GM12878 (cell line): ENCODE measurements at places on chromosomes 3 and 15. TPM values are rescaled to one million over a fixed set of nuclear protein-coding genes. Genes with fewer than 3 reads are reported as not detected.

Gene ACAA1
- polyA plus RNA-seq, result 58.8 and 75.1 TPM in 2 replicates

Gene RAD51
- 53.9 and 55.6 TPM in 2 replicates for polyA plus RNA-seq

Gene DNAH12
- polyA plus RNA-seq, result 0.07 TPM in 1 of 2 replicates, not detected in the other

Gene ECE2
- not detected in 2 replicates for polyA plus RNA-seq

Gene RTP3
- polyA plus RNA-seq, result not detected in 2 replicates

Gene SEMA7A
- polyA plus RNA-seq, result 13.8 and 15.6 TPM in 2 replicates

Gene TRPM1
- not detected in 2 replicates for polyA plus RNA-seq

Gene ZBTB20
- polyA plus RNA-seq, result 1.8 and 3.1 TPM in 2 replicates

Gene TAGLN3
- polyA plus RNA-seq, result 0.19 and 0.52 TPM in 2 replicates

Gene GP5
- not detected in 2 replicates for polyA plus RNA-seq

Gene ST6GAL1
- 129 and 133 TPM in 2 replicates for polyA plus RNA-seq

Gene TM4SF18
- polyA plus RNA-seq, result not detected in 2 replicates

Gene UQCRC1
- 375 and 394 TPM in 2 replicates for polyA plus RNA-seq

Gene TMEM87A
- 40.5 and 49.2 TPM in 2 replicates for polyA plus RNA-seq

Gene PLSCR2
- not detected in 2 replicates for polyA plus RNA-seq

Gene SEMA3G
- not detected in 2 replicates for polyA plus RNA-seq

Gene PRSS50
- polyA plus RNA-seq, result not detected in 2 replicates

Gene KLHL40
- polyA plus RNA-seq, result not detected in 2 replicates

Gene LYZL4
- not detected in 2 replicates for polyA plus RNA-seq

Gene GPR62
- not detected in 2 replicates for polyA plus RNA-seq

Gene CLEC3B
- not detected in 2 replicates for polyA plus RNA-seq

Gene ACOX2
- polyA plus RNA-seq, result 0.72 TPM in 1 of 2 replicates, not detected in the other

Gene WDR72
- not detected in 2 replicates for polyA plus RNA-seq

Gene OSTN
- not detected in 2 replicates for polyA plus RNA-seq

Gene ANKUB1
- not detected in 2 replicates for polyA plus RNA-seq
